RWPE1 (cell line): ENCODE measurements at places on chromosomes 3 and 15.
A peak's percentile ranks its signal among the peaks of the same experiment; 100 is the strongest.

DNA sequence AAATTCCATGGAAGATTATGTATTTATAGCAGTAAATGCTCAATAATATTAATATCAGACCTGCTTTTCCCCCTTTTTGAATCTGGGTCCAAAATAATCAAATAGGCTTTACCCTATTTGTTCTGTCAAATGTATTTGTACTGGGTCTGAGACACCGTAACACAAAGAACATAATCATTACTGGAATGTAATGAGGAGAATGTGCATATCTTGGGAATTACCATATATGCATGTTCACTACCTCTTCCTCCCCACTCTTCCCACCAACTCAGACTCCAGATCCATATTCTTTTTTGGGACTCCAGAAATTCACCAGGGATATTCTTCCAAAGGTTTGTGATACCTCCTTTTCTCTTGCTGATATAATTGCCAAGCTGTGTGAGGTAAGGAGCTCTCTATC lies 237.1 kb downstream of the KCNMB2 start:
- DNase-seq: no peak

DNA sequence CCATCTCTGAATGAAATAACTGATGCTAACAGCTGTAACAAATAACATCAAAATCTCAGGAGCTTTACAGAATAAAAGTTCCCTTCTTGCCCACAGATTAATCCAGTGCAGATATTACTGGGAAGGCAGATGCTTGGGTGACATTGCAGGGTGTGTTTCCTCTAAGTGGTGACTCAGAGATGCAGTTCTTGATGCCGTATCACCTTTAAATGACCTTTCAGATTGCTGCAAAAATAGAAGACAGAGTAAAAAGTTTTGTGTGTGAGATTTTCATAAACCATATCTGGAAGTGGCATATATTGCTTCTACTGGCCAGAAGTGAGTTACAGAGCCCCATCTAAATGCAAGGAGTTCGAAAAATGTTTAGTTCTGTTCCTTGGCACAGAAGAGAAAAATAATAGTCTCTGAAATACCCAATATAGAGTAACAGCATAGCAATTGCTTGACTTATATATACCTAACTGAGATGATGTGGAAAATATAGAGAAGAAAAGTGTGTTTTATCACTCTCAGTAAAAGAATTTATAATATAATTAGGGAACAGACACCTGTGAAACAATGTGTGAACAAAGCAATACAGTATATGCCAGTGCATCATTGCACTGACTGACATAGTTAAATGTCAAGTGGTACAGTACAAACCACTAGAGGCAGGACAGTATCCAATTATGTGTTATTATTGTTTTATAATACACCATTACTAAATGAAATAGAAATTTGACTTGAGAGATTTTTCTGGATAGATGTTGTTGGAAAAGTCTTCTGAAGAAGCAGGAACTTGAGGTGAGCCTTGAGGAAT lies 430.7 kb upstream of the CBLB start:
- DNase-seq: peak; percentile 0

- no peak for DNase-seq
Measured at GRCh38 chr3:116474032-116474780, 28.9 kb upstream of the LSAMP start.

DNA sequence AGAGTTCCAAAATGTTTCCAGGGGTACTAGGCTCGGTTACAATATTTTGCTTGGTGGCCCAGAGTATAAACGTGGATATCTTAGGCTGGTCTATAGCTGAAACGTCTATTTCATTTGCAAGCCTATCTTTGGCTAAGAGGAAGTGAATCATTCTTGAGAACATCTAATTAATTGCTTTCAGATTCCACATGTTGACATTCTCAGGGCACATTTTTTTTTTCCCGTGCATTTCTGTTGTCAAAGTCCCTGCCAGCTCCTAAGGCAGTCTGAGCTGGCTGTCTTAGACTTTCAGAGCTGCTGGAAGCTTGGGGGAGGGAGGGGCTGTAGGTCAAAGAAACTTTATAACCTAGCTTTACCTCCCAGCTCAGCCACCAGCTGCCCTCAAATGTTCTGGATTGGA lies 23.2 kb upstream of the LAMP3 start:
- peak; percentile 51 for DNase-seq

GRCh38 chr3:39760325-39760724 lies 49.1 kb upstream of the MYRIP start:
- DNase-seq: no peak

DNA sequence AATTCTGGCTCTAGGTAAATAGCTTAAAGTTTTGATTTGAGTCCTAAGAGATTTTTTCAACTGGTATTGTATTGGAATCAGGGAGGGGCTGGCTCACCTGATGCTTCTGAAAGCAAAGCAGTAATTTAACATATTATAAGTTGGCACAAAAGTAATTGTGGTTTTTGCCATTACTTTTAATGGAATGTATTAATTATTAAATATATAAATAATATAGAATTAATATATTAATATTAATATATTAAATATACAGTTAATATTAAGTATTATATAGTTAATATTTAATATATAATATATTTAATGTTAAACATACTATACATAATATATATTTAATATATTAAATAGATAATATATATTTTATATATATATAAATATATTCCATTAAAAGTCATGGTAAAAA lies 10.4 kb downstream of the RSRC1 start:
- no peak for DNase-seq

GRCh38 chr15:98981851-98982722 lies 25.5 kb downstream of the PGPEP1L start:
- no peak for DNase-seq

DNA sequence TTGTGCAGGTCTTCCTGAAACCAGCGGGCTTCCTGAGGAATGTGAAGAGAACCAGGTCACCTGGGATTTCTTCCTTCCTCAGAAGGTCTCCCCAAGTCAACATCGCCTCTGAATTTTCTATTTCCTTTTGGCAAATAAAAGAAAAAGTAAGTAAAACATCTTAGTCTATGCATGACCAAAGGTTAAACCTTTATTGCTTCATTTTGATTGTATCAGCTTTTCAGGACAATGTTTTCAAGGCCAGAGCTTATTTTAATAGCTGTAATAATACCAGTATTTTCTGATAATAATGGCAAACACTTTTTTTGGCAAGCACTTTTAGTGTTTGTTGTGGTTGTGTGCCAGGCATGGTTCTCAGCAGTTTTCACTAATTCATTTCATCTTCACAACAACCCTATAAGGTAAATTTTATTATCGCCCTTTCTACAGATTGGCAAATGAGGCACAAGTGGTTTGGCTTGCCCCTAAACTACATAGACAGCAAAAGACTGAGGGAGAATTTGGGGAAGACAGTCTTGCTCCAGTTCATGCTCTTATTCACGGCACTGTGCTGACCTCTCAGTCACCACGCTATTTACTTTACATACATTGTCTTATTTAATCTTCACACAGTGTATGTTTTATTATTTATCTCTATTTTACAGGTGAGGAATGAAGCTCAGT lies 110.4 kb downstream of the RPL22L1 start:
- DNase-seq: no peak

DNA sequence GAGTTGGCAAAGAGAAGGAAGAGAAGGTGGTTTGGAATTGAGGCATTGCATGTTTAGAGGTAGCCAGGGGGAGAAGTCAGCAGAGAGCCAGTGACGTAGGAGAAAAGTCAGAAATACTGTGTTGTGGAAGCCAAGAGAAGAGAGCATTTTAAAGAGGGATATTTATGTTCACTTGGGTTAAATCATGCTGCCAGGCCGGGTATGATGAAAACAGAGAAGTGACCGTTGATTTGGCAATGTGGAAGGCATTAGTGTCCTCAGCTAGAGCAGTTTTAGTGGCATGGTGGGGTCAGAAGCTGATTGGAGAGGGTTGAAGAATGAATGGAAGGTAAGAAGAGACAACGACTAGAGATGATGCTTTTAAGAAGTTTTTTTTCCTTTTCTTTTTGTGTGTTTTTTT lies 24.5 kb downstream of the RASA2 start:
- DNase-seq: no peak

DNA sequence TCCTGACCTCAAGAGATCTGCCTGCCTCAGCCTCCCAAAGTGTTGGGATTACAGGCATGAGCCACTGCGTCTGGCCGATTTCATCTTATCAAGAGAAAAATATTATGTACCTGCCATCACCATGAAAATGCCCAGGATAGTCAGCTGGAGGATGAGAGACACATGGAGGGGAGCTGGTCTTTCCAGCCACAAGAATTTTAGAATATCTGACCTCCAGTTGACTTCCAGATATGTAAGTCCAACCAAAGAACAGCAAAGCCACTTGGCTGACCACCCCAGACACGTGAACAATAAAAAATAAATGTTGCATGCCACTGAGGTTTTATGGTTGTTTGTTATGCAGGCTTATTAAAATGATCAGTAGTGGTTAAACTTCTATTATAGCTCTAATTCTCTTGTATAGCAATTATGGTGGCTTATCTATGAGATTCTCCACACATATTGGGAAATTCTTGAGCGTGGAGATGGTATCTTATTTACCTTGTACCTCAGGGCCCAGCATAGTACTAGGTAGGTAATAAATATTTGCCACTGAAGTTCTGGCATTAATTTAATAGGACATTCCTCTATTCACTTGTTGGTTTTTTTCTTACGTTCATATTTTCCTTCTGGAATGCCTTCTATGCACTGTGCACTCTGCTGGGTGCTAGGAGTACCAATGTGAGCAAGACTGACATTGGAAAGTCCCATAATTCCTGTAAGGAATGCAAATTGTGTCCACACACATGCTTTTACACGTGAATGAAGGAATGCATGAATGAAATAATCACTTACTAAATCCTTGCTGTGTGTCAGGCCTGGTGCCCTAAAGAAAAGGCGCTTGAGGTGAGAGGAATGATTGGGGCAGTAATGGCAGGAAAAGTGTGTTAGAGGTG lies 77.6 kb downstream of the EDEM1 start:
- DNase-seq: no peak

DNA sequence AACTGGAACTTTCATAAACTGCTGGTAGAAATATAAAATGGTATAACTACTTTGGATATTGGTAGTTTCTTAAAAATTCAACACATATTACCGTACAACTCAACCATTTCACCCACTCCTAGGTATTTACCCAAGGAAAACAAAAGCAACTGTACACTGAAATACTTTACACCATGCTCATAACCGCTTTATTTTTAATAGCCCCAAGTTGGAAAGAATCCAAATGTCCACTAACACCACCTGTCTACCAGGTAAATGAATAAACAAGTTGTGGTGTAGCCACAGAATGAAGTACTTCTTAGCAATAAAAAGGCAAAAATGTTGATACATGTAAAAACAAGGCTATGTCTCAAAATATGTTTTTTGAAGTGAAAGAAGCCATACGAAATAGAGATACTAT lies 215.9 kb upstream of the PEX5L start:
- peak; percentile 20 for DNase-seq

DNA sequence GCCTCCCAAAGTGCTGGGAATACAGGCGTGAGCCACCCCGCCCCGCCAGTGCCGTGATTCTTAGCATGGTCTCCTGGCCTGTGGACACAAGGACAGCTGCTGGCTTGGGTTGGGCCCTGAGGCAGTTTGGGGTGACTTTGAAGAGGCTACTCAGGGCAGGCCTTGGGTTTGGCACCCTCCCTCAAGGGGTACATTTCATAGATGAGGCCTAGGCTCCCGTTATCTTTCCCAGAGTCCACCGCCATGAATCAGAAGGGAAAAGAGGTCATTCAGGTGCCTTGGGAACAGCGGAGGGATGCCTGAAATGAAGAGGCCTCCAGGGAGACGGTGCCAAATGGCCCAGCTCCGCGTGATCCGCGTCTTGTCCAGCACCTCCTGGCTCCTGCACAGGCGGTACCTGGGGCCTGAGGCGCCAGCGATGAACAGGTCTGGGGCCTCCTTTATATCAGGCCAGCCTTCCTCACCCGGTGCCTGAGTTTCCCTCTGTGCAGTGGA lies 9.3 kb downstream of the GNAI2 start:
- DNase-seq: no peak

GRCh38 chr3:30400926-30401325 lies 205.5 kb upstream of the TGFBR2 start:
- DNase-seq: no peak
